ENCODE measurements at places on chromosomes 1 and 21. TPM values are rescaled to one million over a fixed set of nuclear protein-coding genes. Genes with fewer than 3 reads are reported as not detected.

GRCh38 chr21:37232274-37233018 lies 34.7 kb downstream of the VPS26C start:
- no peak for DNase-seq

Gene KPRP
- polyA plus RNA-seq, result 0.62 TPM

DNA sequence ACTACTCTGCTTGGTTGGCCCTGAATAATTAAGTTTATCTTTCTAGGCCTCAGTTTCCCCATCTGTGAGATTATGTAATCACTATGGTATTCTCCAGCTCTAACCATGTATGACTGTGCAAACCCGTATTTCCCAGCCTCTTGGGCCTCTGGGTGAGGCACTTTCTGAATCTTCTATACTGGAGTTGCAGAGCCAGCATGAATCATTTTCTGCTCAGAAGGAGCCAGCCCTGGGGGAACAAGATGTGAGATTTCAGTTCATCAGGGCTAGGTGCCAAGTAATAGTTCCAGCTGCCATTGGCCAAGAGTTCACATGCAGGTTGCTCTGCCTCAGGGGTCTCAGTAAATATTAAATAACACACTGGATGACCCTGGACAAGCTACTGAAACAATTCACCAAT lies 47.7 kb upstream of the USP24 start:
- DNase-seq, result peak; percentile 87

- no peak for DNase-seq
Measured at GRCh38 chr1:151668090-151668489, 48.5 kb downstream of the CELF3 start.

GRCh38 chr1:213274140-213274539 lies 223.1 kb downstream of the RPS6KC1 start:
- no peak for DNase-seq

DNA sequence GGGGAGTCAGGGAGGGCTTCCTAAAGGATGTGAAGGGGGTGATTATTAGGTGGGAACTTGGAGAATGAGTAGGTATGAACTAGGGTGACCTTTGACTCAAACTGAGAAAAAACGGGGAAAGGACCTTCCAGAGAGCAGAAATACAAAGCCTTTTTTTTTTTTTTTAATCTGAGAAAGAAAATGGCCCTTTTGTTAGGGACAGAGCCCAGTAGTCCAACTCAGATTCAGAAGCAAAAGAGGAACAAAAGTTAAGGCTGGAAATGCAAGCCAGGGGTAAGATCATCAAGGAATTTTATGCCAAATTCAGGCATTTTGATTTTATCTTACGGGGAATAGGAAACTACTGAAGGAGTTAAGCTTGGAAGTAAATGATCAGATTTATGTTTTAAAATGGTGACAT lies 96.0 kb upstream of the SMYD2 start:
- no peak for DNase-seq

GRCh38 chr1:241714321-241715218 lies 62.5 kb downstream of the WDR64 start:
- DNase-seq, result no peak

Gene MYCL
- 2.3 TPM for polyA plus RNA-seq

DNA sequence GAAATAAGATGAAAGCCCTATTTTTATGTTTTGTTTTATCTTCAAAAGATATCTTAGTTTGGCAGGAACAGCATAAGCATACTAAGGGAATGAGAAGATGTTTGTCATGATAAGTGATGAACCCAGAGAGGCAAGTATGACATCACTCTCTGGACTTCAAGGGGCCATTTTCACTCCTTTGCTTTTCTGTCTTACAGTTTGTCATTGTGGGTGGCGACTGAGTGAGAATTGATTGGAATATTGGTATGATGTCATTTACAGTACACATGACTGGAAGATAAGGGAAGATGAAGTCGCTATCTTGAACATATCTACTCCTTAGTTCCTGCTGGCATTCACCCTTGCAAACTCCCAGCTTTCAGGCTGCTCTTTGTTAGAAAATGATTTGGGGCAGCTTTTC lies 258.1 kb upstream of the RAB4A start:
- DNase-seq, result no peak

DNA sequence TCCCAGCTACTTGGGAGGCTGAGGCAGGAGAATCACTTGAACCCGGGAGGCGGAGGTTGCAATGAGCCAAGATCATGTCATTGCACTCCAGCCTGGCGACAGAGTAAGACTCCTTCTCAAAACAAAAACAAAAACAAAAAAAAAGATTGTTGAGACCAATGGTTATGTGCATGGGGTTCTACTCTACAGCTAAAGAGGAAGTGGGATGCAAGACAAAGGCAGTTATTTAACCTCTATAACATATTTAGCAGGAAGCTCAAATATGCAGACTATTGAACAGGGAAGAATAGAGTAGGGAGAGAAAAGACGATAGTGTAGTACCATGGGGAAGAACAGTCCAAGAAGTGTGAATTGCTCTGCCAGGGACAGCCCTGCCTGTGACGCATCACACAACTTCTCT lies 227.7 kb downstream of the SMYD3 start:
- no peak for DNase-seq

Gene PRDM16
- 0.22 TPM for polyA plus RNA-seq

DNA sequence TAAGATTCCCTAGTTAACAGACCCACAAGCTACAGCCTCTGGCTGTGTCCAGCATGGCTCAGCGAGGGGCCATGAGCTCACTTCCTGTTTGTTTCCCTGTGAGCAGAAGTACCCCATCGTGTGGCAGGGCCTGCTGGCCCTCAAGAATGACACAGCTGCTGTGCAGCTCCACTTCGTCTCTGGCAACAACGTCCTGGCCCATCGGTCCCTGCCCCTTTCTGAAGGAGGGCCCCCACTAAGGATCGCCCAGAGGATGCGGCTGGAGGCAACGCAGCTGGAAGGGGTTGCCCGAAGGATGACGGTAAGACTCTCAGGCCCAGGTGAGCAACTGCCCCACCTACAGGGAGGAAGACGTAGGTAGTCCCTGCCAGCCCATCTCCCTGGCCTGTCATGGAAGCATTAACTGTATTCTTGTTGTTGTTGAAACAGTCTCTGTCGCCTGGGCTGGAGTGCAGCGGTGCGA lies 38.2 kb downstream of the ZBTB17 start:
- DNase-seq, result no peak

Gene NUDT4B
- 15.7 TPM for polyA plus RNA-seq

DNA sequence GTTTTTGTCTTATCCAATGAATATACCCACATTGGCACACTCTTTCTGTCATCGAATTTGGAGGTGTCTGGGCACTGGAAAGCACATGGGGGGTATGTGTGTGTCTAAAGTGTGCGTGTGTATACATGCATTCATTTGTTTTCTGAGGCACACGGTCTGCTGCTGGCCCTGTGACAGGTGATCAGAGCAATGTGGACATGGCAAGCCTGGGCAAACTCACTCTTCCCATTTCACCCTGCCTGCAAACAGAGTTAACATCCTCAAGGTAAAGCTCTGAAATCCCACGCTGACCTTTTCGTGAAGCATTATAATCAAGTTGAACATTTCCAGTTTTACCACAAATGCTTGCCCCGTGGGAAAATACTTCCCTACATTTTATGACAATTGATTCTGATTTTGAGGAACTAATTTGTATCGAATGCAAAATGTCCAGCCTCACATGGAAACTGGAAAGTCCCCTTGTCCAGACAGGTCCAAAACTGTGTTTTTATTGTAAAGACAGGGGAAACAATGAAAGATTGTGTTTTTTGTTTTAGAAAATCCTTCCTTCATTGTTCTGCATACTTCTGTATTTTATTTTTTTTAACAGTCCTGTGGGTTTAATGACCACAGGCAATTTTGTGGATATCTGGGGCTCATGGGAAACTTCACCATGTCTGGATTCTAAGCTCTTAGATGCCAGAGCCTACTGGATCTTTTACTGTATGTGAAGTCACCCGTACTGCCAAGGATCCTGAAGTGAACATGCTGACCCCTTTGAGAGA lies 160.9 kb downstream of the PBX1 start:
- DNase-seq, result peak; percentile 61

GRCh38 chr1:183209533-183210158 lies 23.6 kb downstream of the LAMC2 start:
- DNase-seq, result peak; percentile 87

- peak; percentile 70 for DNase-seq
Measured at GRCh38 chr1:61253059-61253735, 170.8 kb downstream of the NFIA start.

Gene KCNE1
- 0.08 TPM for polyA plus RNA-seq

GRCh38 chr1:75392278-75392677 lies 218.6 kb downstream of the SLC44A5 start:
- no peak for DNase-seq

DNA sequence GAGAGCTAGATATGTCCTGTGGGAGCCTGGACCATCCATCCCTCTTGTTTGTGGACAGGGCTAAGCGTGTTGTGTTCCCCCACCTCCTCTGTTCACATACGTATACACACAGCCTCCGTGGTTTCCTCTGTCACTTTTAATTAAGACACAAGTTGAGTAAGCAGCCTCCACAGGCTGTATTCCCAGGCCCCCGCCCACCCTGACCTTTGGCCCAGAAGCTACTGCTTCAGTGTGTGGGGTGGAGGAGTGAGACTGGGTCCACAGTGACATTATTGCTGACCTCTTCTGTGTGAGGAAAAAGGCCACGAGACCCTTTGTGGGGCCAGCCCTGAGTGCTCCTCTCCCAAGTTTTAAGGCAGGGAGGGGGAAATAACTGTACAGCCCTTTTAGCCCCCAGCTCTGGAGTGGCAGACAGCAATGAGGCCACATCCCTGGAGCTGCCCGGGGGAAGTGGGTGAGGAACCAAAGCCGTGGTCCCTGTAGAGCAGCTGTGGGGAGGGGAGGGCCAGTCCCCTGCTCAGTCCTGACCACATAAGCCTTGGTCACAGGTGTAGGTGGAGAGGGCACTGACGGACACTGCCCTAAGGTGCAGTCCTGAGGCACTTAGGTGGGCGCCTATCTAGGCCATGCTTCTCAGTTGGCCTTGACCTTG lies 4.4 kb downstream of the ELOVL1 start:
- no peak for DNase-seq

Gene TMPRSS15
- polyA plus RNA-seq, result not detected

DNA sequence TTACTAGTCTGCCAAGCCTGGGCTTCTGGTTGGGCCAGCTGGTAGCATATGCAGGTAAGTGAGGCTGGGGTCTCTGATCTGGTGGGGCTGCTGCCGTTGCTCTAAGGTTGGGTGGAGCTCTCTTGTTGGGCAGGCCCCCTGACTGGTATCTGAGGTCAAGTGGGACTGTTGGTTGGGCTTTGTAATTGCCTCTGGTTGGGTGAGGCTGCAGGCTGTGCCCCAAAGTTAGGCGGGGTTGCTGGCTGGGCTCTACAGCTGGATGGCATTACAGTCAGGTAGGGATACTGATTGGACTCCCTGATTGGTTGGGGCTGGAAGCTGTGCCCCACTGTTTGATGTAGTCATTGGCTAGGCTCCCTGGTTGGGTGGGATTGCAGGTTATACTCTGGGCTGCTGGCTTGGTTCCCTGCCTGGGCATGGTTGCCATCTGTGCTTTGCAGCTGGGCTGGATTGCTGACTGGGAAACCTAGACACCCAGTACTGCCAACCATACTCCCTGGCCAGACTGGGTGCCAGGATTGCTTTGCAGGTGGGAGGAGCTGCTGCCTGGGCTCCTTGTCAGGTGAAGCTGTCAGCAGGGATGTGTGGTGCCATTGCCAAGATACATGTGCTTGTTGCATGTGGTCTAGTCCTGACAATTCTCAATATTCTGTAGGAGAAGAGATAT lies 130.5 kb downstream of the RABGAP1L start:
- DNase-seq, result no peak

GRCh38 chr21:38337793-38338192 lies 81.0 kb downstream of the KCNJ15 start:
- DNase-seq, result no peak

DNA sequence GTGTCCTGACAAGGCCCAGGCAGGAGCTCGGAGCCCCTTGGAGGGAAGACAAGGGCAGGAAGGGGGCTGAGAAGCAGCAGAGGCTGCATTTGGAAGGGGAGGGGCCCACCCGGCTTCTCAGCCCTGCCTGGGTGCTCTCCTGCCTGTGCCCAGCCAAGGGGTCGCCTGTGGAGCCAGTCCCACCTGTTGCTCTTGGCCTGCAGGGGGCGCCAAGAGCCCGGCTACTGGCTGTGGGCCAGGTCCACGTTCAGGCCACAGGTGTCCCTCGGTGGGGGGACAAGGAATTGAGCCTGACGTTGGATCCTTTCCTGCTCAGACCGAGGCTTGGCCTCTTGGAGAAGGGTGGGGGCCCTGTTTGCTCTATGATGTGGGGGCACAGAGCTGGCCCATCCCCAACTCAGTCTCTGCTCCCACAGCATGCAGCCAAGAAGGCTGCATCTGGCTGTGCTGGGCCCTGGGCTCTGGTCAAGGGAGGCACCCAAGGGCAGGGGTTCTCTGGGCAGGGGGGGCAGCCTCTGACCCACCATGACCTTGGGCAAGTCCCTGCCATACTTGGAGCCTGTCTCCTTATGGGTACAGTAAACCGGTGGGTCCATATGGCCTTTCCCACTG lies 10.9 kb downstream of the WNT4 start:
- DNase-seq, result peak; percentile 26

Gene KRTAP13-2
- polyA plus RNA-seq, result not detected

Gene UBE2U
- not detected for polyA plus RNA-seq

DNA sequence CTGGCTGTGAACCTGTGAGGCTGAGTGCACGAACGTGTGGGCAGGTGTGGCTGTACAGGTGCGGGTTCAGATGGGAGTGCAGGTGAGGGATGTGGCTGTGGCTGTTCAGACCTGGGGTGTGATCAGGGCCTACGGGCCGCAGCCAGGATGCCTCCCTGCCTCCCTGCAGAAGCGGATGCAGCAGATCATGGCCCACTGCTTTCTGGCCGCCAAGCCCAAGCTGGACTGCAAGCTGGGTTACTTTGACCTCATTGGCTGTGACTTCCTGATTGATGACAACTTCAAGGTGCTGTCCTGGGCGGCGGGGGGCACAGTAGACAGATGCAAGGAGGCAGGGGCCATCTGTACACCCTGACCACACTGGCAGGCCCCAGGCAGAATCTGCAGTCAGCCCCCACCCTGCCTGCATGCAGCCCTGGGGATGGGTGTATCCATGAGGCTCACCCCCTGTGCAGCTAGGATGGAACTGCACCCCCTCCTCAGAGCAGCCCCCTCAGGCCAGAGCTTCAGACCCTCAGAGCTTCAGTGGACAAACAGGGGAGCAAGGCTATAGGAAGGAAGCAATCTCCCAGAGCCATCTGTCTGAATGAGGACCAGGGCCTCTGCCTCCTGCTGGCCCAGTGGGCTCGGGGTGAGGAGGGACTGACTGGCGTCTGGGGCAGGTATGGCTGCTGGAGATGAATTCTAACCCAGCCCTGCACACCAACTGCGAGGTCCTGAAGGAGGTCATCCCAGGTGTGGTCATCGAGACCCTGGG lies 9.8 kb downstream of the TNFRSF18 start:
- DNase-seq, result no peak

DNA sequence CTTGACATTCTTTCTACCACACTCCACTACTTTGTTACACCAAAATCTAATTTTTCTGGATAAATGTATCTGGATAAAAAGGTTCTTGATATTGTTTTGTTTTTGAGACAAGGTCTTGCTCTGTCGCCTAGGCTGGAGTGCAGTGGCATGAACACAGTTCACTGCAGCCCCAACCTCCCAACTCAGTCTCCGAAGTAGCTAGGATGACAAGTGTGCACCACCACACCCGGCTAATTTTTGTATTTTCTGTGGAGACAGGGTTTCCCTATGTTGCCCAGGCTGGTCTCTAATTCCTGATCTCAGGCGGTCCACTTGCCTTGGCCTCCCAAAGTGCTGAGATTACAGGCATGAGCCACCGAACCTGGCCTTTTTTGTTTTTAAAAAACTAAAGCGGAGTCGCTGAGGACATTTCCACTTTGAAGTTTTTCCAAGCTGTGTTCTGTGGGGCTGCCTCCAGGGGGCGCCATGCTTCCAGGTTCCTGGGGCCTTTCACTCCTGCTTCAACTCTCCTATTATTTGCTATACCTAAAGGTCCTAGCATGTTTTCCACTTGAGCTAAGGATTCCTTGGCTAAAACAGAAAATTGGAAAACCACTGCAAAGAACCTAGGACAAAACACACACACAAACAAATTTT lies 14.1 kb upstream of the NCMAP start:
- no peak for DNase-seq
